ENCODE measurements at places on chromosomes 6 and 20.

DNA sequence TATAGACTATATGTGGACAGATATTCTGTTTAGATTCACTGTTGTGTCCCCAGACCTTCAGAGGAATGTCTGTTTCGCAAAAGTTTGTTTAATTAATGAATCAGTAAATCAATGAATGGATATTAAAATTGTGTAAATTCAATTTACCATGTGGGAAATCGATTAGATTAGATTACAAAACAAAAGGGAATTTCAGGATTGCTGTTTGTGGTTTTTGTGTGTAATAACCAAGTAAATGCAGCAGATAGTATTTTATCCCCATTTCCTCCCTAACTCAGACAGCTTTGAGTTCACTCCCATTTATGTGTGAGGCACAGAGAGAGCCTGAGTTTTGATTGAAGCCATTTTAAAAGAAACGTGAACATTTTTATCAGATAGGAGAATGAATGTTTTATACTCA is 214.8 kb downstream of the ADGB start:
- no peak for DNase-seq

DNA sequence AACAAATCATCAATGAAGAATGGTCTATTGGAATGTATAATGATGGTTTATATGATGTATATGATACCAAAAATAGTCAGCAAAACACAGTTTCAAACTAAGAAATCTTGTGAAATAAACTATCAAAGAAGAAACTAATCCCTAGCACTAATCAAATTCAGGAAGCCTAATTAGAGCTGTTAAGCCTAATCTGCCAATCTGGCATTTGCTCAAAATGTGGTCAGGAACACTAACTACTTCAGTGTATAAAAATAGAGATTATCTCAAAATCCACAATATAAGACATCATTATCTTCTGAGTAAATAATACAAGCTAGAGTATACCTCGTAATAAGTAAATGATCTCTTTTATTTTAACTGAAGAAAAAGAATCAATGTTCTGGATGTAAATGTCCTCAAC is 12.8 kb upstream of the AKAP7 start:
- no peak for DNase-seq

DNA sequence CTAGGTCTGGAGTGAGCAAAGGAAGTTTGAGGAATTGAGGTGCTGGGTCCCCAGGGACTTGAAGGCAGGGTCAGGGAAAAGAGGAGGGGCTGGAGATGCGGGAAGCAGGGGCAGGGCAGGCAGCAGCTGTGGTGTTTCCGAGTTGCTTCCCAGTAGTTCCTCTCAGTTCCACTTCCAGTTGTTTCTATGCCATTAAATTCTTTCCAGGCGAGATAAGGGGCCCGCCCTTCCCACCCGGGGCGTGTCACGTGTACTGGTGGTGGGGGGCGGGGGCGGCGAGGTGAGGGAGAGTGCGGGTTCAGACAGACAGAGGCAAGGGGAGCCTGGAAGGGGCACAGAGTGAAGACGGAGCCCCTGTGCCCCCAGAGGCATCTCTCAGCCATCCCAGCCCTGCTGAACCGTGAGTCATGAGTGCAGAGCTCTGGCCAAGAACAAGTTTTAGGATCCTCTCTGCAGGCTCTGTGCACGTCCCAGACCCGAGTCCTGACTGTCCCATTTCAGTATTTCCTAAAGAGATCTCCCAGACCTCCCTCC is 977 bp downstream of the TNXB start:
- DNase-seq, result no peak

- no peak for DNase-seq
Observed at GRCh38 chr20:48364688-48365421, 462.9 kb downstream of the PREX1 start.

DNA sequence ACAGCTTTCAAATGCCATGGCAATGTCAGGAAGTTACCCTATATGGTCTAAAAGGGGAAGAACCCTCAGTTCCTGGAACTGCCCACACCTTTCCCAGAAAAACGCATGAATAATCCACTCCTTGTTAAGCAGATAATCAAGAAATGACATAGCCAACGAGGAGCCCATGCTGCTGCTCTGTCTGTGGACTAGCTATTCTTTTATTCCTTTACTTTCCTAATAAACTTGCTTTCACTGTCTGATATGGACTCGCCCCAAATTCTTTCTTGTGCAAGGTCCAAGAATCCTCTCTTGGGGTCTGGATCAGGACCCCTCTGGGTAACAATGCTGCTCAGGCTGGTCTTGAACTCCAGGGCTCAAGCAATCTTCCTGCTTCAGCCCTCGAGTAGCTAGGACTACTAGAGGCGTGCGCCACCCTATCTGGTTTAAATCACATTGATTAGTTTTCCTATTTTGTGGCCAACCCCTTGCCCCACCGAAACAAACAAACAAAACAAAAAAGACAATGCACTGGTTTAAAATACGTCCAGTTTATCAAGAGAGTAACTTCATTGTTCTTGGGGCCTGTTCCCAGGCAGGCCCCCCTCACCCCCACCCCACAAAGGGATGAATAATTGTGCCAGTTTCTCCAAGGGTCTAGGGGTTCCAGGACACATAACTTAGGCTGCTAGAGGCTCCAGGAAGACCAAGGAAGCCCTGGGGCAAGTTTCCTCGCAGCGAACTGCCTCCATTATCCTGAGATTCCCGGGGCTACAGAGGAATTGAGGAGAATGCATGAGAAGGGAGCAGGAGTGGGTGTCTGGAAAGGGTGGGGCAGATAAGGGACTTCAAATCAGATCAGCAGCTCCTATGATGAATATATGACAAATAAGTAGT is 10.1 kb upstream of the AKAP12 start:
- DNase-seq, result no peak

- no peak for DNase-seq
Observed at GRCh38 chr20:41889126-41889843, 271.1 kb upstream of the CHD6 start.

DNA sequence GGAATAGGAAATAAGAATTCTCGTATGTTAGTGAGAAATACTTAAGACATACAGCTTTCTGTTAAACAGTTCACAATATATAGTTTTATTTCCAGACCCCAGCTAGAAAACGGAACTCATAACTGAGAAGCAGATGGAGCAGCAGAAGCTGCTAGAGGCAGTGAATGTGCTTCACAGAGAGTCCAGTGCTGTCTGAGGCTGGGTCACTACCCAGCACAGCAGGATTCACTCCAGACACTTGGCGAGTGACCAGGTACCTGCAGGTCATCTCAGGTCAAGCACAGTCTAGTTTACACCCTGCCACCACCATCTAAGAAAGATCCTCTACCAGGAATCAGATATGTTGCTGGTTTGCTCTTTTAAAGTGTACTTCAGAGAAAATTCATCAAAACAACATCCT is 243.1 kb upstream of the RAB32 start:
- DNase-seq, result no peak

All from CD4-positive, alpha-beta T cell treated with Interleukin-12 subunit alpha and Interleukin-12 subunit beta, for 1 hour (primary cell).